ENCODE measurements at places on chromosomes 13 and 19.

GRCh38 chr13:50229960-50230661 is 214.9 kb downstream of the KCNRG start:
- no peak for DNase-seq

GRCh38 chr19:6020972-6021805 is 43.2 kb upstream of the RANBP3 start:
- DNase-seq, result no peak

DNA sequence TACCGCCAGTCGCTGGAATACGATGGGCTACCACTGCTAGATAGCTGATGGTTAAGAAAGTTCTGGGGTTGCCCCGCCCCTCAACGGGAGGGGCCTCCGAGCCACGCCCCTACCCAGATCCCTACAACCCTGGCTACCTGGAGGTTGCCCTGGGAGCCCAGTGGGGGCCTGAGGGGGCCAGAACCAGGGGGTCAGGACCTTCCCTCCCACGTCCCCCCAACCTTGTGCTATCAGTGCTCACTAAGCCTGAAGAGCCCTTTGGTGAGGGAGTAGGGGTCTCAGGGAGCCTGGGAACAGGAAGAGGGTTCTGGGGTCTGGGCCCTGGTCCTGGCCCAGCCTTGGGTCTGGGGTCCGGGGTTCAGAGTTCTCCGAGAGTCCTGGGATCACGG is 8.9 kb downstream of the OCEL1 start:
- peak; percentile 76 for DNase-seq

- DNase-seq, result no peak
Measured at GRCh38 chr13:102984210-102984609, 82.0 kb downstream of the SLC10A2 start.

- no peak for DNase-seq
Measured at GRCh38 chr19:15640294-15640903, at the start of gene CYP4F3. TSS of gene CYP4F3 (plus strand) at chr19:15640897. CDS start at chr19:15641416, 519 bp downstream.

GRCh38 chr13:65460136-65460535 is 1770.0 kb downstream of the PCDH9 start:
- no peak for DNase-seq

- no peak for DNase-seq
Measured at GRCh38 chr13:73955977-73956500, 178.2 kb downstream of the KLF12 start.

GRCh38 chr13:41299316-41300094 is 11.6 kb upstream of the NAA16 start:
- DNase-seq, result no peak

DNA sequence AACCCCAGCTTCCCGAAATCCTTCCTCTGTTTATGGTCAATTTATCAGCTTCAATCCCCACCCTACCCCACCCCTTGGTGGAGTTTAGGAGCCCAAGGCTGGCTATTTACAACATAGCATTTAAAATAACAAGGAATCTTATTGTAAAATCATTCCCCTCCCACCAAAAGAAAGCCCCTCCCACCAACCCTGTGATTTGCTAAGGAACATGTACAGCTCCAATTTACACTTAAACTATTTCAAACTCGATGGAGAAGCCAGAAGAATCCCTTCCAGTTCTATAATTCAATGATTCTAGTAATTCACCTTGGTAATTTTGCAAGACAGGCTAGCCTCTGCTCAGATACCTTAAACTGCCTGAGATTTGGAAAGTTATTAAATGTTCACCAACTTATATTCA is 3.0 kb downstream of the LATS2 start:
- DNase-seq, result no peak

- DNase-seq, result no peak
Measured at GRCh38 chr13:45587897-45588296, 27.6 kb downstream of the ERICH6B start.

- DNase-seq, result peak; percentile 64
Measured at GRCh38 chr19:49331616-49332055, 3.6 kb upstream of the CD37 start.

- no peak for DNase-seq
Measured at GRCh38 chr19:29527500-29528328, 1.9 kb downstream of the VSTM2B start.

DNA sequence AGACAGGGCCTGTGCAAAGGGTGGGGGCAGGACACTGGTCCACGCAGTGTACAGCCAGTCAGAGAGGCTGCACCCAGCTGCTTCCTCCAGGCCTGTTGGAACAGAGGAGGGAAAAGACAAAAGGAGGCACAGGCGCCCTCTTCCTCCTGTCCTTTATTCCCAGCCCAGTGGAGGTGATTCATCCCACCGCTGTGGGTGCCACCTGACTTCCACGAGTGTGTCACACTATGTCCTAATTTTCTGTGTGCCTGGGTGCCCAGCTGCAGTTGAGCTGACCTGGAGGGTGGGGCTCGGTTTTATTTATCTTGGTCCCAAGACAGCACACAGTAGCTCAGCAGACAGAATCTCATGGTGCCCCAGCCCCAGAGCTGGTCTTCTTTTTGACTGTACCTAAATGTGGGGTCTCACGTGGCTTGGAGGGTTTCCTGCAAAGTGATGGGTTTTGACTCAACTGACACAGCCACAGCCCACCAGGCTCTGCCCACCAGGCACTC is 9.0 kb downstream of the EPS15L1 start:
- DNase-seq, result no peak

DNA sequence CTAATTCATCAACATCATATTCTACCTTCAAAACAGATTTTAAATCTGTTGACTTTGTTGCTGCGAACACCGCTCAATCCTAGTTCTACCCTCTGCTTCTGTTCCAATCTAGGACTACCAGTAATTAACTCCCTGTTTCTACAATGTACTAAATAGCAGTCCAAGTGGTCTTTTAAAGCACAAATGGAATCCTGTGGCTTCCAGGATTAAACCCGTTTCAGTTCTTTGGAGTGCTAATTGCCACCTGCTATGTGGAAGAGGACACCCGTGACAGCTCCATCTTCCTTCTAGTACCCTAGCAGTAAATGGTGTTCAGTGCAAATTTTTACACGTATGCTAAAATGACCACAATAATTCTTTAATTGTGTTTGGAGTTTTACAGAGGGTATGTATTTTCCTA is 232.1 kb downstream of the TDRD3 start:
- DNase-seq, result peak; percentile 83
